ENCODE measurements at places on chromosomes 12 and 14. TPM values are rescaled to one million over a fixed set of nuclear protein-coding genes. Genes with fewer than 3 reads are reported as not detected.

Gene SLC10A1
- not detected for total RNA-seq

Gene RD3L
- total RNA-seq, result not detected

Gene CDK4
- total RNA-seq, result 229 TPM

Gene FAM161B
- total RNA-seq, result 3.5 TPM

Gene TAPBPL
- total RNA-seq, result 0.47 TPM

Gene DAD1
- total RNA-seq, result 228 TPM

Gene TMEM229B
- total RNA-seq, result not detected

Gene MARK3
- total RNA-seq, result 69.9 TPM

Gene OXA1L
- total RNA-seq, result 146 TPM

Gene GIT2
- total RNA-seq, result 26.8 TPM

Gene GPR84
- total RNA-seq, result not detected

Gene FAM186B
- 1.1 TPM for total RNA-seq

Gene FBLN5
- total RNA-seq, result 0.58 TPM

Gene SLC25A47
- not detected for total RNA-seq

Gene OAS2
- 10.5 TPM for total RNA-seq

Gene CLECL1
- not detected for total RNA-seq

Gene NEDD1
- 43.4 TPM for total RNA-seq

Gene ITGA5
- total RNA-seq, result 38.2 TPM

Gene MGST1
- total RNA-seq, result 99.3 TPM

Gene OR4N2
- total RNA-seq, result not detected

Gene RPL10L
- total RNA-seq, result not detected

Gene EPYC
- not detected for total RNA-seq

Gene FLVCR2
- 1.8 TPM for total RNA-seq

Gene LRP1-AS
- total RNA-seq, result not detected

Gene ARMH4
- total RNA-seq, result 2.6 TPM

Gene MYH6
- total RNA-seq, result not detected

Gene MIP
- not detected for total RNA-seq

Gene NEUROD4
- not detected for total RNA-seq

Data from PC-3 (cell line).